ENCODE measurements at places on chromosomes 2 and 18. TPM values are rescaled to one million over a fixed set of nuclear protein-coding genes. Genes with fewer than 3 reads are reported as not detected.

GRCh38 chr18:38262661-38263060 is 697.1 kb upstream of the CELF4 start:
- no peak overlapping the region for H3K4me3 ChIP-seq
- H3K4me1 ChIP-seq: no peaks in the 10 kb centered on the region
- no peaks in the 10 kb centered on the region for H3K36me3 ChIP-seq
- no peak for DNase-seq

Gene IL1F10
- not detected for total RNA-seq

Gene UGT1A10
- not detected for total RNA-seq

Gene MEIS1
- total RNA-seq: 2.0 TPM

- no peaks in the 10 kb centered on the region for H3K36me3 ChIP-seq
- H3K4me3 ChIP-seq: no peak overlapping the region
- no peak overlapping the region for H3K27ac ChIP-seq
Measured at GRCh38 chr2:222355860-222356259, 57.1 kb upstream of the PAX3 start.

GRCh38 chr18:79983253-79983652 is 5.1 kb downstream of the TXNL4A start:
- peaks cover 27% of the 10 kb centered on the region for H3K4me1 ChIP-seq
- peaks cover 10% of the 10 kb centered on the region for H3K36me3 ChIP-seq
- no peak overlapping the region for H3K4me3 ChIP-seq
- H3K27me3 ChIP-seq: no peaks in the 10 kb centered on the region
- no peak for DNase-seq
- no peak overlapping the region for H3K27ac ChIP-seq

- H3K4me3 ChIP-seq: no peak overlapping the region
- H3K27me3 ChIP-seq: peaks cover 2% of the 10 kb centered on the region
- DNase-seq: no peak
- no peaks in the 10 kb centered on the region for H3K36me3 ChIP-seq
- no peak overlapping the region for H3K27ac ChIP-seq
Measured at GRCh38 chr2:70684846-70685622, 83.0 kb downstream of the ADD2 start.

Measured in Panc1 (cell line).